Kidney capillary endothelial cell (primary cell): ENCODE measurements at places on chromosomes 4 and X.

DNA sequence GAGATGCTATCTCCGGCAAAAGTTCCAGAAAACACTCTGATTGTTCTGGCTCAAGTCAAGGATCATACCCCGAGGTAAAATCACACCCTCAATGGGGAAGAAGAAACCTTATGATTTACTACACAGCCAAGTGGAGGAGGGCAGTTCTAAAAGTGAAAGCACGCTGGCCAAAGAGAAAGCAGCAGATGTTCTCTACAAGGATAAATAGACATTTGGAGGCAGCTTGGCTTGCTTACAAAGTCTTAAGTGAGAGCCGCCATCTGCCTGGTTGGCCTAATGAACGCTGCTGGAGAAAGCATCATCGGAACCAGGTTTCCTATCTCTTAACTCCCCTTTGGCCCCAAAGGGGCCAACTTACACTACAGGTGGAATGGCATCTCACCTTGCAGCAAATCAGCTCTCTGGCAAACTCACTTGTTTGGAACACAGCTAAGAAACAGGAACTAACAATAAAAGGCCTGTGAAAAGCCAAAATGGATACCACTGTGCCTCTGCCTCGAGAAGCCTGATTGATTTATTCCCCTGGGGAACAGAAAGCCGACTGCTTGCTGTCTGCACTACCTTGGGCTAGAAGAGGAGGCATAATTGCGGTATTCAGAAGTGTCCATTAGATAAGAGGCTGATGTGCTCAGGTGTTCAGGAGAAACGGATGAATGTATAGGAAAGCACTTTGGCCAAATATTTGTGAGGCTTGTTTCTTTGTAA lies 22.8 kb downstream of the FRAS1 start:
- DNase-seq, result no peak

GRCh38 chrX:29528281-29528680 lies 687.1 kb upstream of the MAGEB2 start:
- no peak for DNase-seq

GRCh38 chr4:37757761-37758160 lies 68.7 kb upstream of the PGM2 start:
- no peak for DNase-seq

GRCh38 chr4:102076622-102077021 lies 268.7 kb downstream of the SLC39A8 start:
- no peak for DNase-seq

GRCh38 chr4:76732246-76732645 lies 165.7 kb downstream of the SOWAHB start:
- no peak for DNase-seq

- peak; percentile 51 for DNase-seq
Observed at GRCh38 chr4:110005461-110006056, 92.9 kb downstream of the EGF start.

GRCh38 chrX:63930140-63930539 lies 145.1 kb upstream of the ARHGEF9 start:
- DNase-seq, result no peak

DNA sequence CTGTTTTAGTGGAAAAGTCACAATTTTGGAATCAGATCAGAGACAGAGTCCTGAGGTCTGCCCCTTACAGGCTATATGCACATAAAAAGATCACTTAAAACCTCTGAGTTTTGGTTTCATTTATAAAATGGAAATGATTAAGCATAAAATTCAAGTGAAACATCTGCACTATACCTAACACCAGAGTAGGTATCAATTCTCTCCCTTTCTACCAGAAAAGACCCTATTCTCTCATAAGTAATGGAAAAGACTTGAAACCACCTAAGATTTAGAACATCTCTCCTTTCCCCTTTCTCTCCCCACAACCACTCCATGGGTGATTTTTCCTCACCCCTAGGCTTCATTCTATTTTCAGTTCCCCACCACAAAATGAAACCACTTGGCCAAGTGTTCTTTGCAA lies 907 bp downstream of the LHFPL1 start:
- DNase-seq, result no peak

- no peak for DNase-seq
Observed at GRCh38 chr4:148055844-148056243, 324.0 kb downstream of the ARHGAP10 start.

DNA sequence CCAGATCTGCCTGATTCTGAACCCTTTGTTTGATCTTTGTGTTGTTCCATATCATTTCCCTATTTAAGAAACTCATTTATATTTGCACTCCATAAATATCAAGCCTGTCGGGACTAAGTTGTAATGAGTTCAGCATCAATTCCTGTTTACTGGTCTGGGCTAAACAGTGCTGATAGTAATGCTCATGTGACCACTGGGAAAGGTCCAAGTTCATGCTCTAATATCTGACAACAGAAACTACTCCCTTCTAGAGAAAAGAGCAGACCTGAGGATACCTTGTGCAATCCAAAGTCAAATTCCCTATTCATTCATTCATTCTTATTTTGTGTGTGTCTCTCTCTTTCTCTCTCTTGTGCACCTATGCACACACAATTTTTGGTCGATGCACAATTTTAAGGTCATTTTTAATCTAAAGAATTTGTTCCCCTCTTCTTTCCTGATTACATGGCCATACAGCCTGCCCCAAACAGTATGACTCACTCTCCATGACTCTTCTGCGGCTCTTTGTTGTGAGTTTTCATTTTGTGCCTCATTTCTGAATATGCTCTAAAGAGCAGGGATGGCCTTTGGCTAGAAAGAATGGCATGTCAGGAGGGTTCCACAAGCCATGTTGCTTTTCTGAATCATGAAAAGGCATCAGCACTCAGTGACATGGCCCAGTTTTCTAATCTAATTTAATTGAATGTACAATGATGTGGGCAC lies 664.3 kb downstream of the RPA4 start:
- DNase-seq, result no peak

DNA sequence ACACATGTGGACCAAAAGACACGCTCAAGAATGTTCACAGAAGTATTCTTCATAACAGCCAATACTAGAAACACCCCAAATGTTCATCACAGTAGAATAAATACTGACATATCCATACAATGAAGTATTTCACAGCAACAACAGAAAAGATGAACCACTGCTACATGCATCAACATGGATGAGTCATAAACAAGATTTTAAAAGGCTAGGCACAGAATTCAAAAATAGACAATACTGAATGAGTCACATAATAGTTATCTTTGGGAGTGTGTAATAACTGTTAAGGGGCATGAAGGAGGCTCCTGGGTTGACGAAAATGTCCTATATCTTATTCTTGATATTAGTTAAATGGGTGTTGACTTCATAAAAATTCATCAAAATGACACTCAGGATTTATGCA lies 43.5 kb downstream of the CLOCK start:
- peak; percentile 63 for DNase-seq

DNA sequence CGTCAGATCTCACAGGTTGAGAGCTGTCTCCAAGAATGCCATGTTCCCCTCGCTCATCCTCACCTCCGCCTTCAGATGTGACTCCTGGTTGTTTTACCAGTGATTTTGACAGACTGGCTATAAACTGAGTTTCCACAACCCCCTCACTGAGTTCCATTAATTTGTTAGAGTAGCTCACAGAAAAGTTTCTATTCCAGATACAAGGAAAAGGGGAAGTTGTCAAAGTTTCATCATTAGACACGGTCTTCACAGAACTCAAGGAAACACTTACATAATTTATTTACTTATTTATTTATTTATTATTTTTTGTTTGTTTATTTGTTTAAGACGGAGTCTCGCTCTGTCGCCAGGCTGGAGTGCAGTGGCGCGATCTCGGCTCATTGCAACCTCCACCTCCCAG lies 55.7 kb upstream of the IQSEC2 start:
- no peak for DNase-seq

DNA sequence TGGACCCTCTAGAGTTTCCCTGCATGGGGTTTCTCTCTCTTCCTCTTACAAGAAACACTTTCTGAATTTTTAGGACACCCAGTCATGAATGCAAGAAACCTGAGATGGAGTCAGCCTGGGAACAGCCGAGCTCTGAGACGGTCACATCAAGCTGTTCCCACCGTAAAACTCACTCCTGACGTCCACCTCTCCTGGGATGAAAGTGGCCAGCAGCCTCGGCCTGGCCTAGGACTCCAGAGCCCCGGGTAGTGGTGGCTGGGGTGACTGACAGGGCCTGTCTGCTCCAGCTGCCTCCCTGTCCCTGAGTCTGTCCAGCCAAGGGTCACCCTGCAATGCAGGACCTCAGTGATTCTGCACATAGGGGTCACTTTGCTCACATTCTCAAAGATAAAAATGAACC lies 217.8 kb downstream of the SHOX start:
- no peak for DNase-seq

GRCh38 chr4:67437974-67438713 lies 107.2 kb downstream of the CENPC start:
- DNase-seq, result no peak

GRCh38 chr4:79253924-79254323 lies 71.9 kb downstream of the NAA11 start:
- DNase-seq, result no peak

GRCh38 chr4:14241574-14241973 lies 614.0 kb upstream of the BOD1L1 start:
- DNase-seq, result no peak

DNA sequence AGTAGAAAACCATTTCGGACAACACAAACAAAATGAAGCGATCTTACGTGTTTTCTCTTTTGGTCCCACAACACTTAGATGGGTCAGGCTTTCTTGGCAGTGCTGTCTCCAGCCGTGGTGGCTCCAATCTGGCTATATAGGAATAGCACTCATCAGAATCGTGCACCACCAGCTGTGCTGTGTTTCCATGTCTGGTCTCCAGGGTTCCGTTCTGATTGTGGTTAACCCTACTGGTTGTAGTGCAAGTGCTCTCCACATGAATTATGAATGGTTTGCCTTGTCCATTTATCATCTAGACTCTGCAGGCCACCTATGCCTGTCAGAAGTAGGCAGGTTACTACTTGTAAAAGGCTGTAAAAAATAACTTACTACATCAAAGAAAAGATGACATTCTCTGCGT lies 536.3 kb downstream of the IQCM start:
- no peak for DNase-seq

DNA sequence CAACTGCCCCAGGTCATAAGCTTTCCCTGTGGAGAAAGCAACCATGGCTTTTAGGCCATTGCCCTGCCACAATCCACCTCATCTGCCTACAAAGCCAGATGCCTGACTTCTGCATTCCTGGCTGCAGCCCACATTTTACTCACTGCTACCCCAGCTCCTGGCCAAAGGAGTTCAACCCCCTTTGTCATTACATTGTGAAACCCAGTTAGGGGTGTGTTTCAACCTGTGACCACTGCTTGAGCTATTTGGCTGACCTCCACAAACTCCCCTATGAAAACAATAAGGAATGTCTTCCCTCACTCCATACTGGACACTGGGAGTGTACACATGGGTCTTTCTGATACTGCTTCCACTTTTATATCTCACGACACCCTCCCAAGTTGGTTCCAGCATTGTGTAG lies 589.2 kb downstream of the SH3BGRL start:
- no peak for DNase-seq

GRCh38 chr4:111905511-111905910 lies 239.7 kb upstream of the FAM241A start:
- no peak for DNase-seq

GRCh38 chrX:39063037-39063436 lies 261.8 kb downstream of the MID1IP1 start:
- no peak for DNase-seq

- DNase-seq, result no peak
Observed at GRCh38 chr4:85402371-85402770, 72.6 kb upstream of the ARHGAP24 start.

- DNase-seq, result no peak
Observed at GRCh38 chr4:39048311-39048710, 13.7 kb upstream of the KLHL5 start.

DNA sequence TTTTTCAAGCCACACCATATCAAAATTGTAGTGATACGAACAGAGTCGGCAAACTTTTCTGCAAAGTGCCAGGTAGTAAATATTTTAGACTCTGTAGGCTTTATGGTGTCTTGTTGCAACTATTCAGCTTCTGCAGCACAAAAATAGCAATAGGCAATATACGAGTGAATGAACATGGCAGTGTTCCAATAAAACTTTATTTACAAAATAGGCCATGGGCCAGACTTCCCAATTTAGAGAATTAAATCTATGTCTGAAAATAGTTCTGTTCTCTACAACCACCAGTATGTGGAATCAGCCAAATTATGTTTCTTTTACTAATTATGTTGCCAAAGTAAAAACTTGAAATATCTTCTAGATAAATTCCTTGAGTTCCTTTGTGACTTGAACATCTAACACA lies 56.5 kb downstream of the NCAPG start:
- DNase-seq, result no peak

- no peak for DNase-seq
Observed at GRCh38 chrX:19639056-19639455, 123.7 kb upstream of the MAP3K15 start.

DNA sequence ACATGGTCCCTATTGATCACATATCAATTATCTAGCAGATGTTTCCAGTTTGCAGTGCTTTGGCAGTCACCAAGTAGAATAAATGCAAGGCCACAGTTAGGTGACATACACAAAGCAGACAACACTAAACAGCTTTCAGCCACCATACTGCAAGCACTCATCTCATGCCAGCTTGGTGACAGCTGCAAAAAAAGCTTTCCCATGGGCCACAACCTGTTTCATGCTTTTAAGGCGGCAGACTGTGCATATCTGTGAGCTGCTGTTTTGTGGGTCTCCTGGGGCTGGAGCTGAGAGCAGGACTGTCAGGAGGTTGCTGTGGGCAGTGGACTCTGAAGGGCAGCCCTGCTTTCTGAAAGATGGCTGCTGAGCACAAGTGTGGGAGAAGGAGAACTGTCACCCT lies 82.6 kb downstream of the FHDC1 start:
- no peak for DNase-seq

DNA sequence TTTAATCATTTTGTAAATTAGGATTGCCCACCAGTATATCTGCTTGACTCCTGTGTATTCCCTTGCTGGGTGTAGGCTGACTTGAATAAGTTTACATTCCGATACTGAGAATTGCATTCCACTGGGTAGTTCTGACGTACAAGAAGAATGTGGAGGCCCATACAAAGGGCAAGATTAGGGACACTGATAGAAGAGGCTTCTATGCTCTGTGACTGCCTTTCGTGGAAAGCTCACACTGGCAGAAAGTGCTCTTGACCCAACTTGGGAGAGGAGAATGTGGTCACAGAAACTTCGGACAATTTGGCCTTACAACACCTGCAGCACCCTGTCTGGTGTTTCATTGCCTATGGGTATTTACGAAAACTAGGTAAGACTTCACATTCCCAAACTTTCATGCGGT lies 126.3 kb downstream of the RAPGEF2 start:
- DNase-seq, result no peak

DNA sequence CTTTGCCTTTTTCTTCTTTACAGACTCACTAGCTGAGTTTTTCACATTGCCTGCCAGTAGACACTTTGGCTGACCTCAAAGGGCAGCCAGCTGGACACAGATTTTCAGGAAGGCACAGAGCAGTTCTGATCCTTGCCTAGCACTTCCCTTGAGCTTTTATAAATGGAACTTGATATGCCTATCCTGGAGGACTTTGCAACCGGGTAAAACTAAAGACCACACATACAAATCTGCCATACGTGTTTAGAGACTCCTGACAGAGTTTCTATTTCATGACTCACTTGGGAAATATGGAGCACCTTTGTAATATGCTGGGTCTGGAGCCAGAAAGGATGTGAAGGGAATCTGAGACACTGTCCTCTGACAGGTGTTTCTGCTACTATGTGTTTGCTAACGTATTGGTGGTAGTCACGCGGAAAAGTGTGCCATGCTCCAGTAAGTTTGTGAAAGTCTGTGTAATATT lies 56.7 kb upstream of the RASSF6 start:
- no peak for DNase-seq
